ENCODE measurements at places on chromosomes 16 and 17.

DNA sequence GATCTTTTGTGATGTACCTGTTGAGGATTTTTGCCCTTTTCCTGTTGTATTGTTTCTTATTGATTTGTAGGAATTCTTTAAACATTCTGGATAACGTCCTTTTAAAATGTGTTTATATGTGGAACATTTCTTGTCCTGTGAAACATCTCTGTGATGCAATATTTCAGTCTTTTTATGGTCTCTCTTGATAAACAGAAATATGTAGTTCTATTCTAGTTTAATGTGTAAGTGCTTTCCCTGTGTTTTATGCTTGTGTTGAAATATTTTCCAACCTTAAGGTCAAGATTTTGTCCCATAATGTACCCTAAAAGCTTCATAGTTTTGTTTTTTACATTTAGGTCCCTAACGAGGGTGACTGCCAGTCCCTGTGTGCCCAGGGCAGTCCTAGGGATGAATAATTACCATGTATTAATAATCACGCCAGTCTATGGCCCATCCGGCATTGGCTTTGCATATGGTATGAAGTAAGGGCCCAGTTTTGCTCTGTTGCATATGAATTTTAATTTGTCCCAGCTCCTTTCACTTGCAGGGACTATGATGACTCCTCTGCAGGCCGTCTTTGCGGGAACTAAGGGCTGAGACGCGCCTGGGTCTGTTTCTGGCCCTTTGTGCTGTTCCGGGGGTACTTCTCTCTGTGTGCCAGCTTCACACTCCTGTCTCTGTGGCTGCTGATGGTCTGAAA lies 44.2 kb downstream of the RPTOR start:
- DNase-seq: no peak

- DNase-seq: no peak
Measured at GRCh38 chr16:86231996-86232350, 278.4 kb upstream of the FOXF1 start.

GRCh38 chr16:87721622-87722585 lies 43.9 kb downstream of the KLHDC4 start:
- DNase-seq: no peak

- no peak for DNase-seq
Measured at GRCh38 chr16:53029971-53030370, 22.7 kb downstream of the CHD9NB start.

- no peak for DNase-seq
Measured at GRCh38 chr17:50036455-50037261, 19.3 kb upstream of the ITGA3 start.

GRCh38 chr16:4883501-4883900 lies 36.2 kb downstream of the UBN1 start:
- DNase-seq: no peak

DNA sequence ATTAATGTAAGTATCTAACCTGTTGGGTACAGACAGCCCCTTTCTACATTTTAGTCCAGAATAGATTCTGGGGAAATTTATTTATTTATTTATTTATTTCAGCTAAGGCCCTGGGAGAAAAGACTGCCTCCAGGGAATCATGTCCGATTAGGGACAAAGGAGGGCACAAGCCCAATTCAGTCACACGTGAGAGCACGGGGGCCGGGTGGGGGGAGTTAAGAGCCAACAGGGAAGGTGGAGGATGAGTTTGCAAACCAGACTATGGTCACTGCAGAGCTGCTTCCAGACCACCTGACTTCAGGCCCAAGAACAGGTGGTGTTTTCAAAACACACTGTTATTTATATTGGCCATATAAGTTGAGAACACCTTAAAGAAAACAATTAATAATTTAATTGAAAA lies 1.6 kb upstream of the ZFHX3 start:
- peak; percentile 67 for DNase-seq

DNA sequence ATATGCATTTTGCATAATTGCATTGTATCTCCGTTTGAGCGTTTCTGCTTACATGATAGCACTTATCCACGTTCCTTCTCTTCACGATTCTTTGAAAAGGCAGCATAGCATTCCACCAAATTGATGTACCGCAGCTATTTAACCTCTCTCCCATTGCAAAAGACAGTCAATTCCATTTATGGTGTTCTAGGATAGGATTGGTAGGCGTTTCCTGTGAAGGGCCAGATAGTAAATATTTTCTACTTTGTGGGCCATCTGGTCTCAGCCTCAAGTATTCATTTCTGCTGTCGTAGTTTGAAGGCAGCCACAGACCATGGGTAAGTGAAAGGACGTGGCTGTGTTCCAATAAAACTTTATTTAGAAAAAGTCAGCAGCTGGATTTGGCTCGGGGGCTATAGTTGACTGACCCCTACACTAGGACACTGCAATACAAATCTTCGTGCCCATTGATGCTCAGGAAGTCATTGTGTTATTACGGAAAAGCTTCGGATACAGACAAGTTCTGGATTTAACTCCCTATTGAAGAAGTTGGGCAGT lies 10.1 kb downstream of the SNX29 start:
- no peak for DNase-seq

GRCh38 chr17:33124871-33125551 lies 133.4 kb downstream of the SPACA3 start:
- DNase-seq: peak; percentile 56

DNA sequence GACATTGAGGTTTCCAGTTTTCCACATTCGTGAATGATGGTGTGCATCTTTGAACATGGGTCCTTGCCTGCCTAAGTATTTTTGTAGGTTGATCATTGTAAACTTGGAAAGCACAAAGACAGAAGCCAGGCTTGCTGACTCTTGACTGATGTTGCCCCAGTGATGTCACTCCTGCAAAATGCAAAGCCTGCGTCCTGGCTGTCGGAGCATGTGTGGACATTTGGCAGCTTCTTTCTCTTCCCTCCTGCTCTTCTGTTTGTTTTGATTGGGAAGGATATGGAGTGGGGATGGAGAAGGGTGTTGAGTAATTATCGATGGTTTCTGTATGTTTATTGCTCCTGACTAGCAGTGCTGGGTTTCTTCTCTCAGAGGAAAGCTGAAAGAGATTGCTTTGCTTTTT lies 3.2 kb downstream of the NDE1 start:
- no peak for DNase-seq

DNA sequence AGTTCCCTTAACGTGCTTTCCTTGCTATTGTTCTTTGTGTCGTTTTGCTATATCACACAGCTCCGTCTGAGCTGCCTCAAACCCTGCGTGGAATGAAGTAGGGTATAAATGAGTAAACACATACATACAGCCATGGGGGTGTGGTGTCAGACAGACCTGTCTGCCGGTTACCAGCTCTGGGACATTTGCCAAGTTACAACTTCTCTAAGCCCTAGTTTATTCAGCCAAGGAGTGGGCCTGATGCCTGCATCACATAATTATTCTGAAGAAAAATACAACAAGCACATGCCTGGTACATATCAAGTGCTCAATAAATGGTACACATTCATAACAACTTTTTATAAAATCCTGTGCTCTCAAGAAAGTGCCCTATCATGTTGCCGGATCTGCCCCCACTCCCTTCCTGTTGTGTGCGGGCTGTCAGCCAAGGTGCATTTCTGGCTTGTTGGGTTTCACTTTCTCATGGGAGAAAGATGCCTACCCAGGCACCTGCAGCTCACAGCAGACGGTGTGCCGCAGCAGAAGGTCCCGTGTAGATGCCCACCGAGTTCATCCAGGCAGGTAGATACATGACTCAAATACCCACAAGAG lies 30.5 kb downstream of the SMPD3 start:
- peak; percentile 82 for DNase-seq

DNA sequence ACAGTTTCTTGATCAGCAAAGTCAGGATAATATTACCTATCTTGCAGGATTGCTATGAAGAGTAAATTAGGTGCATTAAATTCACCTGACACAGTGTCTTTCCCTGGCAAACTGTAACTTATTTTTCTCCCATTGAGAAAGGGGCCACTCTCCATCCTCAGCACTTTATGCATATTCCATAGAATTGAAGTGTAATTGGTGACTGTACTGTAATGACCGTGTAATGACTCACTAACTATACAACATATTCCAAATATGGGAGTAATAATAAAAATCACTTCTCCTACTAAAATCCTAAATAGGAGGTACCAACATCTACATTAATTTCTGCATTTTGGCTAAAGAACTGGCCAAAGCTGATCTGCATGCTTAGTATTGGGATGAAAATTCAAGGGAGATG lies 141.9 kb upstream of the NOG start:
- no peak for DNase-seq

DNA sequence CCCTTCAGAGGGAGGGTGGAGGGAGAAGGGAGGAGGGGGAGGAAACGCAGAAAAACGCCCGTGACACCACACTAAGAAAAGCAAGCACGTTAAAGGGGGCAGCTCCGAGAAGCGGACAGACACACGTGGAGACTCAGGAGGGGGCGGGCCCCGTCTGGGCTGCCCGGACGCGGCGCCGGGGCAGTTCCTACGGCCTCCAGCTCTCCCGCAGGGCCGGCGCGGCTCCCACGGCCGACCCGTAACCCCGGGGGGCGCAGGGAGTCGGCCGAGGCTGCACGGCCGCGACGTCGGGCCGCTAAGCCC lies 362 bp downstream of the KLHDC4 start:
- no peak for DNase-seq

DNA sequence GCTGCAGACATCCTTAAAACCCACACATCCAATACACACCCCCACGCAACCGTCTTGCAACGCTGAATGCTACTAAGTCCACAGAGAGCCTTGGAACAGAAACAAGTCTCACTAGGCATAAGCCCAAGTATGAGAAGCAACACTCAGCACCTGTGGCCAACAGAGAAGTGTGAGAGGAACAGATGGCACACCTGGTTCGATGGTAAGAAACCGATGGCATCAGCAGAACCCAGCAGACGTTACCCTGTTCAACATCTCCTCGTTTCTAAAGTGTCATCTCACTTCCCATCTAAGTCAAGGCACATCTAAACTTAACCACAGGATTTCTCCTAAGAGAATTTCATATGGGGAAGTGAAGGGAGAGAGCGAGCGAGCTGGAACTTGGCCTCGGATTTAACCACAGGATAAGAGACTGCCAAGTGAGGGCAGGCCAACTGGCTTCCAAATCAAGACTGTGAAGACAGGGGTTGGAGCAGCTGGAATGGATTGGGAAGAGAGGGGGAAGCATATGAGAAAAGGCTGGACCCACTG lies 41.0 kb downstream of the NXPH3 start:
- no peak for DNase-seq

GRCh38 chr17:73936908-73937627 lies 266.4 kb upstream of the RPL38 start:
- no peak for DNase-seq

DNA sequence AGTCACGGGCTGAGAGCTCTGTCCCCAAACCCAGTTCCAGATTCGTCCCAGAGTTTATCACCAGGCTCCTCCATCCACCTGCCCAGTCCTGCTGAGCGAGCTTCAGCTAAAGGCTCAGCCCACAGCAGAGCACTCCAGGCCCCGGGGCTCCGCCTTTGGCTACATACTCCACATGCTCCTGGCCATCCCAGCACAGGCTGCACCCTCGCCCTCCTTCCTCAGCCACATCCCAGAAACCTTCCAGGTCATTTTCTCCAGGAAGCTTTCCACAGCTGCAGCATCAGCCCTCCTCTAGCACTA lies 4.7 kb upstream of the CD2BP2 start:
- no peak for DNase-seq

DNA sequence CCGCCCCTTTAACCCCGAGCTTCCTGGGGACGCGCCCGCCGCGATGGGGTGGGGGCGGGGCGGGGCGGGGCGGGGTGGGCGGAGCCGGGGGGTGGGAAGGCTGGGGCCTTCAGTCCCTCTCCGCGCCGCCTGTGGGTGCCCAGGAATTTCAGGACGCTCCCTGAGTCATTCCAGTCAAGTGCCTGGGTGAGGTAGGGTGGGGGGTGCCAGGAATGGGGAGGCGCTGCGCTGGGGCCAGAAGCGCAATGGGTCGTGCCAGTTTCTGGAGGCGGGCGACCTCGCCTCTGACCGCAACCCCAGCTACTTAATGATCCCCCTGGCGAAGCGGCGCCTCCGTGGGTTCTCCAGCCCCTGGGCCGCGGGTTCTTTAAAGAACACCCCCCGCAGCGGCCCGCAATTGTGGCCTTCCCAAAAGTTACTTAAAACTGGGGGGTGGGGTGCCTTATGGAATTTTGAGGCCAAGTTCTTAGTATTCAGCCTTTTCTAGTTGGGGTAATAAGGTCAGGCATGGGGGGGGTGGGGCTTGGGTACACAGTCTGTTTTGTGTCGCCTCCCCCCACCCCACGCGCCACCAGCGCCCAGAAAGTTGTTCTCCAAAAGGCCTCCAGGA lies 826 bp upstream of the GSE1 start:
- peak; percentile 33 for DNase-seq

DNA sequence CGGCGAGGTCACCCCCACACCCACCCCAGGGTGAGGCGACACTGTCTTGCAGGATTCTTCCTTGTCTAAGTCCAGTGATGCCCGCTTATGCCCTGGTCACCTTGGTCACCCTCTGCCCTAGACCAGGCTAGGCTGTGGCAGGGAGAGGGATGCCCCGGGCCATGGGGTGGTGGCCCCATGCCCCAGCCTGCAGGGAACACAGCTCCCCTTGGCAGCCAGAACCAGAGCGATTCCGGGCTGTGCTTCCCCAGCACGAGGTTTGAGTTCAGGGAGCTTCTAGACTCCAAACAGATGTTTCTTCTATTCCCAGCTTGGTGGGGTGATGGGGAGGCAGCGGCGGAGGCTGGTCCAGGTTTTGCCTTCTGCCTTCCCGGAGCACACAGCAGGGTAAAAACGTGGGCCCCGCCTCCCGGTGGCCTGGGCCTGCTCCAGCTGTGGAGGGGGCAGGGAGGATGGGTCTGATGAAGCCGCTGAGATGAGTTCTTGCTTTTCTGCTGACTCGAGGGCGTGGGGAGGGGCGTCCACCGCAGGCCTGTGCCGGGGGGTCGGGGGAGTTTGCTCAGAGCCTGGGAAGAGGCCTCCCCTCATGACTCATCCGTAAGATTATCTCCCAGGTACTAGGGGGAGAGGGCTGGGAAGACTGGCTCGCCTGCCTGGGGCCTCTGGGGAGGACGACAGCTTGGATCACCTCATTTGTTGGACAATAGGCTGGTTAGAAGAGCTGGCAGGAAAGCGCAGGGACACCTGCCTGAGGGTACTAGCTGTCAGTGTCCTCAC lies 15.4 kb downstream of the SMTNL2 start:
- peak; percentile 33 for DNase-seq

DNA sequence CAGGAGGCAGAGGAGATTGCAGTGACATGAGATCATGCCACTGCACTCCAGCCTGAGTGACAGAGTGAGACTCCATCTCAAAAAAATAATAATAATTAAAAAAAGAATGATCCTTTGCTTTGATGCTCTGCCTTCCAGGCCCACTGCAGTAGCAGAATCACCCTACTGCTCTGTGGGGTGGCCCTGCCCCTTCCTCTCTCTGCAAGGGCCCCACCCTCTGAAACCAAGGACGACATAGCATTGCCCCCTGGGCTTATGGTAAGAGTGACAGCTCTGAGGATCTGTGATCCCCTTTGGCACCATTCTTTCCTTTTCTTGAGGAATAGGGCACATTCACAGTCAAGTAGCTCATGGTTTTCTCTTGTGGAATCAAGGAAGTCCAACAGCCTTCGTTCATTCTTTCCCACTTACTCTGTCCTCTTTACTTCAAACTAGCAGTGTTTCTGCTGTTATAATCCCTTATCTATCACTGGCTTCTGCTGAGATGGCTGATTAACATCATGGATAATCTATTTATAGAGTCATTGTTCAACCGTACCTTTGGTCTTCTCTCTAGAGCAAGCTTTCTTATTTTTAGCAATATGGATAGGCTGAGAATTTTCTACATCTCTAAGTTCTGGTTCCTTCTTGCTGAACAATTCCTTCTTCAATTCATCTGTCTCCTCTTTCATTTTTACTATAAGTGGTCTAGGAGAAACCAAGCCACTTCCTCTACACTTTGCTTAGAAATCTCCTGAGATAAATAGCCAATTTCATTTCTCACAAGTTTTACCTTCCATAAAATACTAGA lies 14.1 kb downstream of the RAD51C start:
- DNase-seq: no peak

Data from NCI-H1092 treated with DMSO at 0.1 percent for 48 hours (cell line).